ENCODE measurements at places on chromosomes 7 and 10.
A peak's percentile ranks its signal among the peaks of the same experiment; 100 is the strongest.

- DNase-seq: no peak
Measured at GRCh38 chr10:133359972-133360610, 2.3 kb upstream of the FUOM start.

DNA sequence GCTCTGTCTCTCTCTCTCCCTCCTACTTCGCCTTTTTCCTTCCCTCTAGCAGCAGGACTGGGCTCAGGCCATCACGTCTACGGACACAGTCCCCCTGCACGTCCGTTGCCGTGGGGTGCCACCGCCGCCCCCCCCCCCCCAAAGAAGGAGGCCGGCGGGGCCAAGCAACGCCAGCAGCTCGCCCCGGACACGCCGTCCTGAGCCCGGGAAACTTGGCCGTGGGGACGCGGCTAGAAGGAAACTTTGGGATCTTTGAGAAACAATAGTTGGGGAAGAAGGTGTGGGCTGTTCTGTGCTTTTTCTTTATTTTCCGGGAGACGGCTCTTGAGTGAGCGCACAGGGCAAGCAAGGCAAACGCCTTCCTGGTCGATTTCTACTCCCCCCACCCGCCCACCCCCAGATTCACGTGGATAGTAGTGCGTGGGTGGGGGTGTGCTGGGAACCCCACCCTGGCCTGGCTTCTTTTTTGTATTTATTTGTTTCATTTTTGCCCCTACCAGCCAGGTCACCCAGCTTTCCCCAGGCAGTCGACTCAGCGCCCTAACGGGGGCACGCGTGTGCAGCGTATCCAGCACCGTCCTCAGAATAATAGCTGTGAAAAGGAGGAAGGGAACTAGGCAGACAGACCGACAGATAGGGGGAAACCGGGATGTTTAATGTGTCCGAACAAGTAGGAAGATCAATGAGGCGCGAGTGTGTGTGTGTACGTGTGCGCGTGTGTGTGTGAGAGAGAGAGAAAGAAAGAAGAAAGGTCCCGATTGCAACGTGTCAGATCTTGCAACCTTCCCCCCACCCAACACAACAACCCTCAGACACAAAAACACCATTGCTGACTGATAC, 1.4 kb downstream of the MXI1 start:
- DNase-seq: peak; percentile 37

DNA sequence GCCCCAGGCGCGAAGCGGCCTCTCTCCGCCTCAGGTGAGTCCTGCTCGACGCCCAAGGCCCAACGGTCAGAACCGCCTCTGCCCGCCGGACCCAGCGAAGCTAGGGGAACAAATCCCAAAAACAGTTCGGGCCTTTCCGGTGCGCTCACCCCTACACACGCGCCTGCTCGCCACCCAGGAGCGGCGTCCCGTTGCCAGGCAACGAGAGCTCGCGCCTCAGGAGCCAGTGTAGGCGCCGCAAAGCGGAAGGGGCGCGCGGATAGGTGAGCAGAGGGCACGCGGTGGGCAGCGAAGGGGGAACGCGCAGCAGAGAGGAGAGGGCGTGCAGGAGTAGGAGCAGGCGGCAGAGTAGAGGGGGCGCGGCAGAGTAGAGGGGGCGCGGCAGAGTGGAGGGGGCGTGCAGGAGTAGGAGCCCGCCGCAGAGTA, at the start of the genes DYDC1 and DYDC2:
Gene DYDC1, minus strand, starts transcription at position 193 of the 426 bp plus-strand sequence. CDS start 4,154 bp downstream, outside the sequence.
Gene DYDC2, plus strand, starts transcription at position 219 of the 426 bp plus-strand sequence. CDS start 5,663 bp downstream, outside the sequence.
- peak; percentile 80 for DNase-seq

DNA sequence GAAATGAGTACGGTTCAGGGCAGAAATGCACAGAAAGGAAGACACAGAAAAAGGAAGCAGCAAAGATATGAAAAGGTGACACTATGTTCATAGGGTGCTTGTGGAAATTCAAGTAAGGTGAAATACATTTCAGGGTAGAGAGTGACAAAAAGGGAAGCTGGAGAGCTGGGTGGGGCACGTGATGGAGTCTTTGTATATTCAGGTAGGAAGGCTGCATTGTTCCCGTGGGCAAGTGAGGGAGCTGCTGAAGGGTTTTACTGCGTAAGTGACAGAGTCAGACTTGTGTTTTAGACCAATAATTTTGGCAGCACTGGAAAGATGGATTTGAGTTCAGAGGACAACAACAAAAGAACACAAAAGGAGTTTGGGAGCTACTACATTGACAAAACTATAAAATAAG, 35.3 kb upstream of the ANK3 start:
- no peak for DNase-seq

- DNase-seq: no peak
Measured at GRCh38 chr10:25867321-25867720, 66.7 kb upstream of the MYO3A start.

GRCh38 chr7:80922253-80923049, 3.6 kb upstream of the SEMA3C start:
- DNase-seq: no peak

- peak; percentile 65 for DNase-seq
Measured at GRCh38 chr7:129786825-129787563, 165.8 kb downstream of the UBE2H start.

GRCh38 chr10:70774810-70775678, 10.1 kb downstream of the TBATA start:
- DNase-seq: no peak

DNA sequence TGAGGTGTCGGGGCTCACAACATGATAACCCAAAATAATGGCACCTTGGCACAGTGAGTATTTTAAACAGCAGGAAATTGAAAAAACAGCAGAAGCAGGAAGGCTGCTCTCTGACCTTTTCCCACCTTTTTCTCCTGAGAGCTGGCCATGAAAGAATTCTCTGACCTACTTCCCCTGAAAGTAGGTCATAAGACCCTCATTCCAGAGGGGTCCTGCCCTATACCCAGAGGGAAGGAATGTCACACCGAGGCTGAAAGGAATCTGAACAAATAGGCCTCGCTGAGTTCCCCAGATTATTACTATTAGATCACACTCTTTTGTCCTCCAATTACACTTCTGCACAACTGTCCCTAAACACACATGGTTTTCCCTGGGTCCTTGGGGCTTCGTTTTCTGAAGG, 18.8 kb downstream of the CPVL start:
- no peak for DNase-seq

DNA sequence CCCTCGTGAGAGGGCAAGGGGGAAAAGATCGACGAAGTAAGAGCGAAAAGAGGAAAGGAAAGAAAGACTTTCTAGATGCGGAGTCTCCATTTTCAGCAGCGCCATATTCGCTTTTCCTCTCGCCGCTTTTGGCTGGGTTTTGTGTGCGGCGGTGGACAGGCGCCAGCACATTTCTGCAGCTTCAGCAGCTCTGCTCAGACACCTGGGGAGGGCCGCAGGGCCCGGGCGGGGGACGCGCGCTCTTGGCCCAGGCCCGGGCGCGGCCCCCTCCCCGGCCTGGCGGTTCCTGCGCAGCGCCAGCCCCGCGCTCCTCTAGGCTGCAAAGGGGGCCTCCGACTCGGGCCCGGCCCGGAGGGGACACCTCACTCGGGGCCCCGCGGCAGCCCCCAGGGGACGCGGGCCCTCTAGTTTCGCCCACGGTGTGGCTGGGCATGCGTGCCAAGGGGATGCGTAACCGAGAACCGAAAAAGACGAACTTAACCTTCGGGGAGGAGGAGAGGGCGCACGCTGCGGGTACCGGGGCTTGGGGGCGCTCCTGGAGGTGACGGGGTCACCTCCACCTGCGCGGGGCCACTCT, 34.5 kb upstream of the EBLN1 start:
- peak; percentile 18 for DNase-seq

DNA sequence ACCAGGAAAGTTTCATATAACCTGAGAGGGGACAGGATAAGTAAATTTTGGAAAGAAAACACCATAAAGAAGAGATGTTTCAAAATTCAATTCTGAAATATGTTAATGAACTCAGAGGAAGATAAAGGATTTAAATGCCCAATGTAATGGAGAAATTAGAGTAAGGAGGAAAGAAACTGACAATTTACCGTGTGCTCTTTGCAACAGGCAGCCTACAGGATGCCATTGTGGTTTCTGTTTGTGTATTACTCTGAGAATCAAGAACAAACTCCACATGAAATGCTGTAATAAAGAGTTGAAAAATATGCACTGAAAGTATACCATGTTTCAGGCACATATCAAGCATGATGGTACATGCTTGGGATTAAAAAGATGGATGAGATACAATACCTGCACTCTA, 44.8 kb upstream of the GLCCI1 start:
- no peak for DNase-seq

DNA sequence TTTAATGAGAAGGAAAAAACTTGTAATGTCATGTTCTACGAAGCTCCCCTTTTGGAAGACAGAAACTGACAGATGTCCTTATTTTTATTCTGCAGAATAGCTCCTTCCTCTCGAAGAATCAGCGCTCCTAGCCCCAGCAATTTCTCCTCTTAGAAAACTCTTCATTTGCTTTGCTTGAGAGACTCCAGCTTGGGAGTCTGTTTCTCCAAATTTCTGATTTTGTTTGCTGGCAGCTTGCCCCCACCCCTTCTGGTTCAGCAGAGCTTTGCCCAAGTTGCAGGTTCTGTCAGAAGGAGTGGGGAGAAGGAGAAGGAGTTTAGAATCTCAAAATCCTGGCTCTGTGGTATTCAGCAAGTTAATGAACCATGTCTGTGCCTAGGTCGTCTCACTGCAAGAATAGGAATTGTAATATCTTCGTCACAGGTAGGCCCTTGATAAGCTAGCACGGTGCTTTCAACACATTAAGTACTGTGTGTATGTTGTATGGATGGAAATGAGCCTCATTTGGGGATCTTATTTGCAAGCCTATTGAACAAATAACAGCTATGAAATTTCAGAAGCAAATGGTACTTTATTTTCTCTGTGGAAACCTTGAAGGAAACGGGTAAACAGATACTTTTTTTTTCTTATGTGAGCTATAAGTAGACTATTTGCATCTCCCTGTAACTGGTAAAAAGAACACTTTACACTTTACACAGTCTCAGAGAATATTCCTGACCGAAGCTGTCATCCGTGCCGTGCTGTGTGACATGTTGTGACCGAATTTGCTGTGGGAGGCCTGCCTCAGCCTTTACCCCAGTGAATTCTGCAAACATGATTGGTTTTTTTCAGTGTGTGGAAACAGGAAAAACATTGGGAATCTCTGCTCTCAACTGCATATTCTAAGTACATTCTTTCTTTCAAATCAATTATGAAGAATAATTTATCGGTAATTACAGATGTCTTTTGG, 290.9 kb downstream of the CAMK1D start:
- DNase-seq: no peak

- no peak for DNase-seq
Measured at GRCh38 chr7:102024769-102025391, 207.5 kb downstream of the CUX1 start.

- no peak for DNase-seq
Measured at GRCh38 chr10:32680803-32681557, 235.0 kb downstream of the CCDC7 start.

- DNase-seq: no peak
Measured at GRCh38 chr7:79952399-79952798, 182.2 kb upstream of the GNAI1 start.

DNA sequence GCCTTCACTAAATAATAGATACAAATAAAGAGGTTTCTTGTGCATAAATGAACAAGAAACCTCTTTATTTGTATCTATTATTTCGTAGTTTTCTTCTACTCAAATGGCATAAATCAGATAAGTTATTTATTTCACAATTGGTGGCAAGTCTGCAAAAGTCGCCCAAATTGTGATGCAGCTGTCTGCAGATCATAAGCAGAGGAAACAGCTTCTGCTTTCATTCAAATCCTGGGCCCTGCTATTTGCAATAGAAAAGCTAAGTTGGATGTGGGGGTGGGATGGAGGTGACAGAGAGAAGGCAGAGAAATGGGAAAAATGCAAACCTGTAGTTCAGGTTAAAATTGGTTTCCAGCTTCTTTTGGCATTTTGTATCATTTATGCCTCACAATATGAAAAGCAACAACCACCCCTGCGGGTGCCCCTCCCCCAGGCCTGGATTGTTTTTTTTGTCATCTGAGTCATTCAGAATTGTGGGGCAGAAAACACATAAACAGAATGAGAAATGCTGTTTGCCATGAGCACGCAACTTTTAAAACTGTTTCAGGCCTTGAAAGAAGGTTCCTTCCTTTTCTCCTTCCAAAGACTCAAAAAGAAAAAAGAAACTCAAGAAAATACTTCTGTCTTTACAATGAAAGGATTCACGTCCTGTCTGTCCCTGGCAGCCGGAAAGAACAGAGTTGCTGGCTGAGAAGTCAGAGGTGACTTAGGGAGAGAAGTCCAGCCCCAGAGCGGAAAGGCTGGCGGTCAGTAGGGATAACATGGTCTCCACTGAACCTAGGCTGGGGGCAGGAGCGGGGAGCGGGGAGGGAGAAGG, 132.9 kb downstream of the BAMBI start:
- no peak for DNase-seq

- DNase-seq: no peak
Measured at GRCh38 chr10:108629834-108630233, 1293.5 kb downstream of the XPNPEP1 start.

DNA sequence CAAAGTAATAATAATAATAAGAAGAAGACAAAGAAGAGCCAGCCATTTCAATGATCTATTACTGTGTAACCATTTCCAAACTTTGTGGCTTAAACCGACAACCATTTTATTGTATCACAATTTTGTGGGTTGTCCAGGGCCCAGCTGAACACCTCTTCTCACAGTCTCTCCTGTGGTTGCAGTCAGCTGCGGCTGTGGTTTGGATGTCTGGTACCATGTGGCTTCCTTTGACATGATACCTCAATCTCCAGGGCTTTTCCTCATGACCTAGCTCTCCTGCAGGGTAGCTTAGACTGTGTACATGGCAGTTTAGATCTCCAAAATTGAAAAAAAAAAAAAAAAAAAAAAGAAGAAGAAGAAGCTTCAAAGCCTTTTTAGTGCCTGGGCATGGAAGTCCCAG, 72.6 kb upstream of the NFKB2 start:
- no peak for DNase-seq

DNA sequence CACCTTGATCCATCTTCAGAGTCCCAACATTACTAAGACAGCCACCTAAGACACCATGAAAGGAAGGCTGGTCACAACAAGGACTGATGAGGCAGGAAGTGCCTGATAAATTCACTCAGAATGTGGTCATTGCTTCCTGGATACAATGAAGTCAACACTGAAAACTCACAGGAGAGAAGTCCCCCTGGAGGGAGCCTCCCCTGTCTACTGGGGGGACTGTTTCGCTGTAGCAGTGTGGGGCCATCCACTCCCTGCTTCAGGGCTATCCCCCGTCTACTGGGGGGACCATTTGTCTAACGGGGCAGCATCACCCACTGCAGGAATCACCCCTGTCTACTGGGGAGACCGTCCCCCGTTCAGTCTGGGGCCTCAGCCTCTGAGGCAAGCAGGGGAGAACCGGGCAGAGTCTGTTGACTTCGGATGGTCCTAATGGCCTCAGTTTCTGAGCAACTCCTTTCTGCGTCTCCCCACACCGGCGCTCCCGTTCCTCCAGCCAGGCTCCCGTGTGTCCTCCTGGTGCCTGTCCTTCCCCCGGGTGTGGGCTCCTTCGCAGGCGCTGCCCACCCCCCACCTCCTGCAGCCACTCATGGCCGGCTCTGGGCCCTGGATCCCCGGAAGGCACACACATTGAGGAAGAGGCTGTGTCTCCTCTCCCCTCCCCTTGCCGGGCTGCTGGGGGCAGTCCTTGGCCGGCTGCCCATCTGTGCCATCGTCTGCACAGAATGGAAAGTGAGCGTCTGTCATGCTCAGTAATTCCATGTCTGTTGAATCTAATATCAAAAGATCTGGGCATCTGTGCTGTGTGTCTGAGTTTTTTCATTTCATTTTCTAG, 59.9 kb upstream of the DNAJB6 start:
- no peak for DNase-seq

Measured in glutamatergic neuron (in vitro differentiated cells).